Cardiac fibroblast (primary cell): ENCODE measurements at places on chromosomes 4 and X.

- no peak for DNase-seq
Measured at GRCh38 chr4:155877971-155878370, 11.9 kb upstream of the ASIC5 start.

DNA sequence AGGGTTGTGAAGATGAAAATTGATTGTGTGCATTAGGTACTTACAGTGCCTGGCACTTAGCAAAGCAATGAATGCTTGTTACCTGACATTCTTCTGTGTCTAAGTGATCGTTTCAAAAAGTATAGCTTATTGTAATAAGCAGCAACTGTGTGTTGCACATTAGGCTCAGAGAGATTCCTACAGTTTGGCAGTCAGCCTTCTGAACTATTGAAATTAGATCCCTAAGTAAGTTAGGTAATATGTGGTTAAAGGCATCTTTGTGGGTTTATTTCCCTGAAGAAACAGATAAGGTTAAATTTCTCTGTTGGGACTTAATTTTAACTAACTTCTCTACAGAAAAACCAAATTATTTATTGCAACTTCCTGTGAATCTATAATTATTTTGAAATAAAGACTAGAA lies 93.4 kb downstream of the REPS2 start:
- DNase-seq = peak; percentile 74

GRCh38 chr4:119946359-119946758 lies 120.3 kb downstream of the MAD2L1 start:
- no peak for DNase-seq

GRCh38 chrX:25869761-25870160 lies 268.4 kb upstream of the MAGEB18 start:
- no peak for DNase-seq
